ENCODE measurements at places on chromosomes 4 and X.

DNA sequence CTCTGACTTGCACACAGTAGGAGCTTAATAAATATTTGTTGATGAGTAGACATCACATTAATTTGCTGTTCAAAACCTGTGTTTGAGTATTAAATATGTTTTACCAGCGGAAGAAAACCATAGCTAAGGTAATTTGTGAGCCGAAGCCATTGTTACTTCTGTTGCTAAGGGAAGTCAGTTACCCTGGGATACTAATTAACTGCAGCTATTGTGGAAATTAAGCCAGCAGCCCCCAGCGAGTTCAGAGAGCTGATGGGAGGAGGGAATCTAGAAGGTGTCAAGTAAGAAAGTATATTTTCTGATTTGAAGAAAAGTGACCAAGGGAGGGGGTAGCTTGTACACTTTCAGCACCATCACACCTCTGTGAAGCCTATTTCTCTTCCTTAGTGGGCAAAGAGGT, 76.7 kb upstream of the IGSF1 start:
- DNase-seq, result no peak

GRCh38 chrX:110180928-110181310, 137.0 kb downstream of the AMMECR1 start:
- no peak for DNase-seq

GRCh38 chr4:128060121-128060698, 902 bp upstream of the LARP1B start:
- no peak for DNase-seq

- no peak for DNase-seq
Measured at GRCh38 chrX:39948582-39948981, 149.2 kb downstream of the BCOR start.

GRCh38 chr4:83138946-83139345, 24.4 kb upstream of the PLAC8 start:
- DNase-seq, result no peak

DNA sequence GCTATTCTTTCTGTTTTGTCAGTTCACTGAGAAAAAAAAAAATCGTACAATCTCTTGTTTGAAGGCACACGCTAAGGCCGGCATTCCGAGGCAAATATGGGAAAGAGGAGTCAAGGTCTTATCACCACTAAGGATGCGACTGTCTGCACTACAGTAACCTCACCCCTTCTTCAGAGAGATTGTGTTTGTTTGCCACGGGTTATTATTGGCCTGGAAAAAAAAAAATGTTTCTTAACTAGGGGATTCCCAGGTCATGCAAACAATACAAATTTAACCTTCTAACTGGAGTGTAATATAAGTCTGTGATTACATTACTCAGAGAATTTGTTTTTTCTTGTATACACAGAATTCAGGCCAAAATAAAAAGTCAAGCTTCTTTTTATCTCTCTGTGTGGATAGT, 168.3 kb downstream of the TMA16 start:
- DNase-seq, result no peak

Data from esophagus squamous epithelium (tissue), 5 donors.